ENCODE measurements at places on chromosomes 1 and 21.

GRCh38 chr1:91608876-91609275 is 108.2 kb downstream of the CDC7 start:
- no peak for DNase-seq

GRCh38 chr1:116943438-116943837 is 33.7 kb downstream of the PTGFRN start:
- no peak for DNase-seq

DNA sequence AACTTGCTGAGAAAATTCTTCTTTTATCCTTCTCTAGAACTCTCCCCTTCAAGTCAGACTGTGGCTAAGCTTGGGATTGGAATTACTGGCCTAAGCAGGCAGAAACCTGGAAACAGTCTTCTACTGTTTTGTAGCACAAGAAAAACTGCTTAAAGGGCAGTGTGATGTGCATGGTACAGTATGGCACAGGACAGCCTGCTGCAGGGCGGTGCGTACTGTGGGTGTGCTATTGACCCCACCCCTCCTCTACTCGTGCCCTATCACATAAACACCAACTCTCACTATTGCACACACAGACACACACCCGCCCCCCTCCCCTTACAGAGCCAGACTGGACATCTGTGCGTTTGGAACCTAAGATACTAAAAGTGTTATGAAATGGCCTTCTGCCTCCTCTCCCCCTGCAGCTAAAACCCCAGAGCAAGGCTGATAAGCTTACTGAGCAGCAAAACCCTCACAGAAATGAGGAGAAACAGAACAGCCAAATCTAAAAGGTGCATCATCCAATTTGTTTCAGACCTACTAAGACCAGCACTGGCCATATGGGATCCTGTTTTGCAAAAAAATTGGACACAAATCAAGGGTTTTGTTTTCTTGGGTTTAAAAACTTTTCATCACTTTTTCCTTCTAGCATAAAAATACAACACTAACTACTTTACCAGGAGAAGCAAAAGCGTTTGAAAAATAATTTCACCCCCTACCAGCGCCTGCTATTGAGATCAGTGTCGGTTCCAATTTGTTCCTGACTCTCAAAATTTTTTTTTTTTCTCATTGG is 355.8 kb upstream of the LYPLAL1 start:
- DNase-seq: peak; percentile 23

DNA sequence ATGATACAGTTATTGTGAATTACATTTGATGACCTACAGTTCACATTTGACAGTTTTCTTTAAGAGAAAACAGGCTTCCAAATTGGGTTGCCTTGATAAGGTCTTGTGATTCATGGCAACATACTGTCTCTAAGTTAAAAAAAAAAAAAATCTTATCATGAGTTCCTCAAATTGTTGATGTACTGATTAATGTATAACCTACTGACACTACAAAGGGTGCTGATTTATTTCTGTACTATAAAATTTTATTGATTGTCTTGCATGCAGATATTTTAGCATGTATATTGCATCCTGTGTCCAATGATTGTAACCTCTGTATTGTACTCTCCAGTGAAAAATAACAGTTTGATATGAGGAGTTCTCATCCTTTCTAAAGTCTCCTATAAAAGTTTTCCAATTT is 197.3 kb upstream of the IVNS1ABP start:
- no peak for DNase-seq

- DNase-seq: no peak
Observed at GRCh38 chr1:94236013-94236491, 1.3 kb downstream of the ARHGAP29 start.

GRCh38 chr1:41053316-41053715 is 31.8 kb upstream of the SLFNL1 start:
- DNase-seq: peak; percentile 42

DNA sequence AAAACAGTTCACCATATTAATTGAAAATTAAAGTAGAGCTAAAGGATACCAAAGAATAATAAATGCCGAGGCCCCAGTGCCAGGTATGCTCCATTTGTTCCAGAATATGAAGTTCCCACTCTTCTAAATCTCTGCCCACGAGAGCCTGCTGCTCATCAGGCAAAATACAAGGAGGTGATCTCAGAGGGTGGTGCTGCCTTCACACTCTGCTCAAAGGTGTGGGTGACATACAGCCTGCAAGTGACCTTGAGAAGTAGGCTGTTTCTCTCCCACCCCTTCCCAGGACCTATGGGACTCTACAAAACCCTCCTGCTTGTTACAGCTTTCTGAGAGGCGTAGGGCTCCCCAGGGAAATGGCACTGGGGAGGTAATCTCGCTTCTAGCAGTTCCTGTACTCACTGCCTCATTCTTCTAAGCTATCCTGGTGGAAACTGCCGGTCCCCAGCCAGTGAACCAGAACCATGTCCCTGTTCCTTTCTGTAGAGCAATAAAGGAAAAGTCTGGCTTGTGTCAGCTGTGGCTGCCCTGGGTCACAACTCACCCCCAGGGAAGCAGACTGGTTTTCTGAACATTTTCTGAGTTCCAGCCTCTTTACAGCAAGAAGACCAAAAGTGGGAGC is 26.9 kb upstream of the DPT start:
- DNase-seq: no peak

GRCh38 chr1:93614541-93614940 is 67.1 kb downstream of the BCAR3 start:
- DNase-seq: no peak

GRCh38 chr1:119885903-119886783 is 10.2 kb downstream of the ADAM30 start:
- DNase-seq: peak; percentile 18

- DNase-seq: no peak
Observed at GRCh38 chr1:77543822-77544448, 138.5 kb downstream of the ZZZ3 start.

DNA sequence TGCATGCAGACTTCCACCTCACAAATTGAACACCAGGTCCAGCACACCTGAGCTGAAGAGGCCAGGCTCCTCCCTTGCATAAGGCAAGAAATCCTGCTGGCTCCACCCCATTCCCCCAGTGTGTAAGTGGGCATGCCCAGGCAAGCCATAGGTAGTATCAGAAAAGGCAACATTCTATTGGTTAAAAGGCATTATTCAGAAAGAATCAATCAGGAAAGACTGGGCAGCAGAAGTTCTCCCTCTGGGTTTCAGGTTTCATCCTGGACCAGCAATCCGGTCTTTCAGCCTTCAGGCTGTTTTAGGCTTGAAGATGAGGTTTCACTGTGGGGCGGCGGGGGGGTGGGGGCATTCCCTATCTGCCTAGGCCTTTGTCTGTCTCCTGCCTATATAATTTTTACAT is 42.0 kb upstream of the LHX8 start:
- DNase-seq: no peak

- peak; percentile 52 for DNase-seq
Observed at GRCh38 chr1:42797979-42798378, 13.2 kb downstream of the TMEM269 start.

DNA sequence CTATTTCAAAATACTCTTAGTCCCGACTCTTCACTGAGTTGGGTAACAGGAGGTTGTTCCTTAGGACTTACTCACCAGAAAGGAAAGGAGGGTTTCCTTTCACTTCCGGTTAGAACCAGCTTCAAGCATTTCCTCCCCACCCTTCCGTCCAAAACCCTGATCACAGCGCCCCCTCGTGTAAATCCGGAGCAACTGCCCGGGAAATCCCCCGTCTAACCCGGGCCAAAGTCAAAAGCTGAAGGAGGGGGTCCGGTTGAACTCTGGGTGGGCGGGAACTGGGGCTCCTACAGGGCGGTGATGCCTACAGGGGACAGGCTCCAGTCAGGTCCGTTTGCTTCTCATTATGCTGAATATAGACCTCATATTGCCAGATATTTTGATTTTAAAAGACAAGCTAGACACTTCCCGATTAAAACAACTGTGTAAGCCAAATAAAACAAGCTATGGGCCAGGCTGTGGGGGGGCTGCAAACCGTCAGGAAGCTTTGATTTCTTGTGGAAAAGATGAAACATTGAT is 15.0 kb upstream of the MTARC2 start:
- DNase-seq: peak; percentile 63

- no peak for DNase-seq
Observed at GRCh38 chr1:117120774-117121588, 568 bp downstream of the TRIM45 start.
